ENCODE measurements at places on chromosomes 6 and 20. TPM values are rescaled to one million over a fixed set of nuclear protein-coding genes. Genes with fewer than 3 reads are reported as not detected.

GRCh38 chr20:11626551-11626950 lies 291.1 kb upstream of the BTBD3 start:
- DNase-seq, result no peak

Gene WFDC12
- total RNA-seq, result not detected

GRCh38 chr6:162625846-162626540 lies 101.6 kb downstream of the PRKN start:
- no peak for DNase-seq

- no peak for DNase-seq
Observed at GRCh38 chr6:11791354-11792107, 12.9 kb upstream of the ADTRP start.

- DNase-seq, result no peak
Observed at GRCh38 chr6:73263570-73263909, 544 bp upstream of the KHDC1 start.

- DNase-seq, result no peak
Observed at GRCh38 chr6:142824426-142824825, 120.5 kb downstream of the HIVEP2 start.

- DNase-seq, result no peak
Observed at GRCh38 chr20:47951521-47951971, 166.3 kb upstream of the SULF2 start.

- no peak for DNase-seq
Observed at GRCh38 chr6:10081957-10082356, 332.9 kb downstream of the TFAP2A start.

Gene PRND
- total RNA-seq, result 0.95 TPM

Gene EHMT2
- 34.3 TPM for total RNA-seq

GRCh38 chr6:106339334-106340029 lies 13.9 kb upstream of the ATG5 start:
- peak; percentile 68 for DNase-seq

GRCh38 chr20:53001498-53002301 lies 29.5 kb downstream of the TSHZ2 start:
- no peak for DNase-seq

- DNase-seq, result no peak
Observed at GRCh38 chr6:158409451-158409850, 97.2 kb downstream of the TULP4 start.

- DNase-seq, result peak; percentile 46
Observed at GRCh38 chr20:38181207-38181801, 16.2 kb upstream of the TGM2 start.

Gene HCRTR2
- not detected for total RNA-seq

Gene HLA-DQA1
- total RNA-seq, result 0.16 TPM

GRCh38 chr6:22699151-22699550 lies 129.8 kb downstream of the HDGFL1 start:
- no peak for DNase-seq

DNA sequence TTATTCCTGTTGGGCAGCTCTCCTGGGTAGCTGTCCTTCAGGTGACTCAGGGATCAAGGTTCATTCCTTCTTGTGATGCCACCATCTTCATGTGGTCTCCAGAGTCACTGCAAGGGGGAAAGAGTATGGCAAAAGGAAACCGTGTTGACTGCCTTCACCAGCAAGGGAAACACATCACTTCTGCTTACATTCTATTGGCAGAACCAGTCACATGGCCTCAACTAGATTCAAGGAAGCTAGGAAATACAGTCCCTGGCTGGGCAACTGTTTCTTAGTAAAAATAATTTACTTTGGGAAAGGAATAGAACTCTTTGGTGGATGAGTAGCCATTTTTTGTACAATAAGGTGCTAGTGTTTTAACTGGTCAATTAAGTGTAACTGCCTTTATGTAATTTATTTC lies 5.3 kb downstream of the ANKRD6 start:
- no peak for DNase-seq

Gene TFEB
- total RNA-seq, result 28.5 TPM

Gene C6orf52
- not detected for total RNA-seq

Gene ULBP2
- not detected for total RNA-seq

DNA sequence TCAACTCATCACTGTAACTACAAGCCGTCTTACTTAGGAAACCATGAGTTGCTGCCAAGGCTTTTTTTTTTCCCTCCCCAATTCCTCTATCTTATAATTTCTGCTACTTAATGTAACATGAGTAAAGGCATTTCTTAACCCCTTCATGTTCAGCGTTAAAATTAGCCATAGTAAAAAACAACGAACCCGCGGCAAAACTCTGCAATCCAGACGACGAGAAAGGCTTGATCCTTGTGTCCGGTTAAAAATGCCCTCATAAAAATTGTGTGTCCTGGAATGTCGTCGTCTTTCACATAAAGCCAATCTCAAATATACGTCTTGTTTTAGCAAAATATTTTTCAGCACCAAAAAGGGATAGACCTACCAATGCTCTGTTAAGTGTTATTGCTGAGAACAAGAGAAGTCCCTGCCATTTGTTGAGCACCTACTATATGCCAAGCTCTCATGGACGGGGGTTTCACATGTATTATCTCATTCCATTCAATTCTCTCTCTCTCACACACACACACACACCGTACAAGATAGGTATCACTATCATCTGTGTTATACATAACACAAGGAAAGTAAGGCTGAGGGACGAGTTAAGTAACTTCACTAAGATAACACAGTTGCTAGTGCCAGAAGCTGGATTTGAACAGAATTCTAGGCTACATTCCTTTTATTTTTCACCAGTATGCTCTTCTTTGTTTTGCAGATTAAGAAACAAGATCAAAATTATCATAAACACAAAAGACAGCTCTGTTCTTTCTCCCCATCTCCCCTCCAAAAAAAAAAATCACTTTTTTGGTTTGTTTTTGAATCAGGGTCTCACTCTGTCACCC lies 683 bp upstream of the ARHGAP18 start:
- DNase-seq, result no peak

- no peak for DNase-seq
Observed at GRCh38 chr6:20850686-20851416, 316.6 kb downstream of the CDKAL1 start.

Gene SYNJ2
- 13.6 TPM for total RNA-seq

DNA sequence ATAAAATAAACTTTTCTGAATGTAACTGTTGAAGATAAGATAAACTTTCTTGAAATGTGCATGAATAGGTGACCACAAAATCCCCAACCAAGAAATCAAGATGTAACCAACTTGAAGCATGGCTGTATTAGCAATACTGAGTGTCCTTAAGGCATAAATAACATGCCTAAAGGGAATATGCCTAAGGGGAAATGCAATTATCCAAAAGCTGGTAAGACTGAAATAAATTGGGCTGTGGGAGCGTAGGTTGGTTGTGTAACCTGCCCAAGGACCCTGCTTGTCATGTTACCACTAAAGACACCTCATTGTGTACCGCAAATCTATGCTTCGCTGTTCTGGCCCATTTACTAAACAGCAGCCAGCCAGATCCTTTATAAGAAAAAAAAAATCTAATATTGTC lies 200.8 kb upstream of the PDE10A start:
- no peak for DNase-seq

GRCh38 chr6:100105138-100105537 lies 111.1 kb upstream of the MCHR2 start:
- DNase-seq, result no peak

DNA sequence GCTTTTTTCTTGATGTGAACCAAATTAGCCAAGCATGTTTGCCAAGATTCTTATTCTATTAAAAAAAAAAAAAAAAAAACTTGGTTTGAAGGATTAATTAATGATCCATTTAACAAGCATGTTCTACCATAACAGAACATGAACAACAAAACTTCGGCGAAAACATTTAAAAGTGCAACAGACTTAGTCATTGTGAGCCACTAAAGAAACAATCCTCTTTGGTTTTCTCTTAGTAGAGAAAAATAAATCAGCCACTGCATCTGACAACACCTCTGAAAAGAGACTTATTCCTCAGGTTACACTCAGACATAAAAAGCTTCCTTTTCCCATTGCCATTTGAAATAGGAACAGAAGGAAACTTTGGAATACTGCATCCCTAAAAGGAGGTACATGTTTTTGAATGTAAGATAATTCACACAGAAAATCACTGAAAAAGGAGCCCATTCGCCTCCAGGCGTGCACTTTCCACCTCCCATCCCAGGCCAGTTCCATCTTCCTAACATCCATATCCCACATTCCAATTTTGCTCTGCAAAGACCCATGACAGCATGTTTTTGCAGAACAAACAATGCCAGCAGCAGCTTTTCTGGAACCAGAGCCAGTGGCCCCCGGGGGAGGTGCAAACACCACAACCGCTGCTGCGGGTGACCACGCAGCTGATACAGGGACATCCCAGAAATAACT lies 79.5 kb downstream of the ZMYND8 start:
- DNase-seq, result peak; percentile 76

- no peak for DNase-seq
Observed at GRCh38 chr20:9147547-9148024, 78.7 kb downstream of the PLCB4 start.

- no peak for DNase-seq
Observed at GRCh38 chr6:166860392-166860791, 96.0 kb downstream of the RNASET2 start.

DNA sequence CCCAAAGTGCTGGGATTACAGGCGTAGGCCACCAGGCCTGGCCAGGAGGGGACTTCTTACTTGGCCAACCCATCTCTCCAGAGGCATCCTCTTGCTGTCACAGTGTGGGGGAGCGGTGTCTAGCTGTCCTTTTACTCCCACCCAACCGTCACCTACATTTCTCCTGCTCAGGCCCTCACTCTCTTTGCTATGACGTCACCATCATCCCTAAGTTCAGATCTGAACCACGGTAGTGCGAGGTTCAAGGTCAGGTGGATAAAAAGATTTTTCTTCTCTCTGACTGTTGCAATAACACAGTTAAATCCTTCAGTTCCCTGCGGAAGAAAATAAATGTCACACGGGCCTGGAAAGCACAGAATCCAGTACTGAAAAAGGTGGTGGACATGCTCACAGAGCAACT lies 7.3 kb upstream of the RAET1L start:
- DNase-seq, result no peak

GRCh38 chr6:80636689-80637088 lies 530.2 kb downstream of the BCKDHB start:
- DNase-seq, result no peak

DNA sequence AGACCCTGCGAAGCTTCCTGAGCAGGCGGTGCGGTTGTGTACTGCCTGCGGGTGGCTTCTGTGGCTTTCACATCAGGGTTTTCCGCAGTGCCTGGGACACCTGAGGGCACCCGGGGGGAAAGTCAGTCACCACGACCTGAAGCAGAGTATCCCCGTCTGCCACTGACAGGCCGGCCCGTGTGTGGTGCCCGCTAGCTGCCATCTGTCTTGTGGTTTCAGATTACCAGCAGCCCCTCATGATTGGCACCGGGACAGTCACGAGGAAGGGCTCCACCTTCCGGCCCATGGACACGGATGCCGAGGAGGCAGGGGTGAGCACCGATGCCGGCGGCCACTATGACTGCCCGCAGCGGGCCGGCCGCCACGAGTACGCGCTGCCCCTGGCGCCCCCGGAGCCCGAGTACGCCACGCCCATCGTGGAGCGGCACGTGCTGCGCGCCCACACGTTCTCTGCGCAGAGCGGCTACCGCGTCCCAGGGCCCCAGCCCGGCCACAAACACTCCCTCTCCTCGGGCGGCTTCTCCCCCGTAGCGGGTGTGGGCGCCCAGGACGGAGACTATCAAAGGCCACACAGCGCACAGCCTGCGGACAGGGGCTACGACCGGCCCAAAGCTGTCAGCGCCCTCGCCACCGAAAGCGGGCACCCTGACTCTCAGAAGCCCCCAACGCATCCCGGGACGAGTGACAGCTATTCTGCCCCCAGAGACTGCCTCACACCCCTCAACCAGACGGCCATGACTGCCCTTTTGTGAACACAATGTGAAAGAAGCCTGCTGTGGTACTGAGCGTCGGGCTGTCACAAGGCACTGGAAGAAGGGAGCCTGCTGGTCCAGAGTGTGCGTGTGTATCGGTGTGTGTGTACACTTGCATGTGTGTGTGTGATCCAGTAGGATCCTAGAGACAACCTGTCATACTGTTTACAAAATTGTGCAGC lies 54.4 kb downstream of the GOPC start:
- peak; percentile 74 for DNase-seq

GRCh38 chr6:28408076-28408802 lies 8.7 kb upstream of the ZSCAN12 start:
- DNase-seq, result no peak

Gene CST11
- not detected for total RNA-seq

DNA sequence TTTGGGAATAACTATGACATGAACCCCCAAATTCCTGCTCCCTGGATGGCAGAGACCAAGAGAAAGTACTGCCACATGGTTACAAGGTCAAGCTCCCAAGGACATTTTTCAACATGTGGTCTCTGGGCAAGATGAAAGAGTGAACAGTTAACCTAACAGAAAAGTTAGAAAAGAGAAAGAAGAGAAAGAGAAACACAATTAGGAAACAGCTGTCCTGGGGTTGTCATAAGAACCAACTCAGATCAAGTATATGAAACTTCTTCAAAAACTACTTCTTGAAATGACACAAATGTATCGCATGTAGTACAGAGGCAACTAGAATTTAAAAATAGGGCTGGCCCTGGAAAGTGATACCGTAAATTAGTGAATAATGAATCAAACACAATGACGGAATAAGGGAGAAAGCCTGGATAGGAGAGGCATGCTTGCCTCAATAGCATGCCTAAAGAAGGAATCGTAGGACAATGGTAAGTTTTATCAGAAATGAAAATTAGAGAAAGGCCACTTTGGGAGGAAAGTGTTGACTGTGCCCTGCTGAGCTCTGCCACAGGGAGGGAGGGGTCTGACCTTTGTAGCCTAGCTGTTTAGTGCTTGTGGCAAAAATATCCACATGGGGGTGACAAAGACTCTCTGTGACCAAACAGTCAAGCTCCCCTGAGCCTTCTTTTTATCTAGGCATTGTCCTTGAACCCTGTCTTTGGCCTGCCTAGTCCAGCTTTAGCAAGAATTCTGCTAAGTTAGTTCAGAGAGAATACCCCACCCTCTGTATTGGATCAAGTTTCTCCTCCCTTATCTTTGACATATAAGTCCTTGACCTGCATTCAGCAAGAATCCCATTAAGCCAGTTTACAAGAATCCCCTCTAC lies 4.3 kb upstream of the DCBLD1 start:
- DNase-seq, result no peak

DNA sequence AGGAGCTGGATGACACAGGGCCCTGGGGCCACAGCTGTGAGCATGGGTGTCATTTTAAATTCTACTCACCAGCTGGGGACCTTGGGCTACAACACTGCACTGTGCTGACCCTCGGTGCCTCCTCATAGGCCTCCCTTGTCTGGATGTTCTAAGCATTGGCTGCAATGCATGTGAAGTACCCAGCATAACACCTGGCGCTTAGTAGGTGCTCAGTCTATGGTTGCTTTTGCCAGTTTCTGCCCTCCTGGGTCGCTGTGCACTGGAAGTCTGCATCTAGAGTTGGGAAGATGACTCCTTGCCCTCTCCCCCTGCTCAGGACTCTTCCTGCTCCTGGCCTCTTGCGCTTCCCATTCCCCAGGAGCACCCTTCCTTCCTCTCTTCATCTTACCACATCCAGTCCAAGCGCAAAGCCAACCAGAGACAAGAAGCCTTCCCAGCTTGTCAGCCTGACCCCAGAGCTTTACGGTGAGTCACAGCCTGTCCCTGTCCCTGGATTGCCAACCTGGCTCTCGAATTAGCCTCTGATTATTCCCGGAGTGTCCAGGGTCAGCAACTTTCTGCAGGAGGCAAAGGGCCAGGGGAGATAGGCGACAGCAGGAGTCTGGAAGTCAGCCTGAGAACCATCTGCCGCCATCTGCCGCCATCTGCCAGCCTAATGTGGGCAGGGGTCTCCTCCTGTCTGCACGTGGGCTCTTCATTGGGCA lies 8.8 kb downstream of the SLC13A3 start:
- DNase-seq, result no peak

- DNase-seq, result no peak
Observed at GRCh38 chr6:165245701-165246100, 63.7 kb downstream of the C6orf118 start.

- DNase-seq, result no peak
Observed at GRCh38 chr6:155432293-155432692, 23.3 kb downstream of the NOX3 start.

Measured in sigmoid colon (tissue), 7 donors.